ENCODE measurements at places on chromosomes 13 and 19.

- DNase-seq: no peak
These were observed 776.9 kb downstream of the GPC5 start for GRCh38 chr13:92175330-92175729.

DNA sequence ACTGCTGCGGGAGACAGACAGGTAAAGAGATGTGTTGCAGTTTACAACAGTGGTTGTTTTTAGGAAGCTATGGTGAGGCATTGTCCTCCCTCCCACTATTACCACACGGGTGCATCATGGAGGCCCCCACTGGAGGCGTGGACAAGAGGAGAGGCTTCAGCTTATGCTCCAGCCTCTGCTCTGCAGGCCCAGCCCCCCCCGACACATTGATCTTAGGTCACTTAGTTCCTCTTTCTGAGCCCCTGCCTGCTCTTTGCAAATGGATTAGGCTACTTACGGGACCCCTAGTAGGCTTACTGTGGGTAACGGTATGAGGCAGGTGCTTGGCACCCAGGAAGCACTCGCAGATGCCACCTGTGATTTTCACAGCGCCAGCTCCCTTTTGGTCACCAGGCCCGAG is 123.9 kb downstream of the SLC7A1 start:
- DNase-seq: no peak

- DNase-seq: no peak
These were observed 8.0 kb downstream of the EPSTI1 start for GRCh38 chr13:42984026-42984425.

- no peak for DNase-seq
These were observed 8.8 kb downstream of the GRAMD1A start for GRCh38 chr19:35008891-35009341.

GRCh38 chr19:51090471-51090870 is 7.8 kb upstream of the KLK14 start:
- DNase-seq: no peak

All from stimulated activated CD4-positive, alpha-beta T cell treated with anti-CD3 and anti-CD28 coated beads, TNF-alpha, amount 100 ng/mL, for 24 hours (primary cell).